NCI-H446 treated with DMSO at 0.1 percent for 48 hours (cell line): ENCODE measurements at places on chromosomes 3 and 15.

DNA sequence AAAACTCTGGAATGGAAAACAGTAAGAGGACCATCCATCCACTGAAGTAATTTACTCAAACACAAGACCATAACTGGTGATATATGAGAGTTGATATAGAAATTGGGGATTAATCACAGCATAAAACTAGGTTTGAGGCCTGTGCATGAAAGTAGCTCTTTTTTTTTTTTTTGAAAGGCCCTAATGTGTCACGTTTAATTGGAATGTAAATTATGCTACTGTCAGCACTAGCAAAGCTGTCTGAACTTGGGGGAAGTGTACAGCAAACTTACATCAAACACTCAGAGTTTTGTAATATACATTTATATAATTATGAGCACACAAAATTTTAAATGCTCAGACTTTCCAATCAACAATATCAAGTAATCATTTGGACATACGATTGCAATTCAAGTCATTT, 154.1 kb downstream of the GREM1 start:
- no peak for DNase-seq

DNA sequence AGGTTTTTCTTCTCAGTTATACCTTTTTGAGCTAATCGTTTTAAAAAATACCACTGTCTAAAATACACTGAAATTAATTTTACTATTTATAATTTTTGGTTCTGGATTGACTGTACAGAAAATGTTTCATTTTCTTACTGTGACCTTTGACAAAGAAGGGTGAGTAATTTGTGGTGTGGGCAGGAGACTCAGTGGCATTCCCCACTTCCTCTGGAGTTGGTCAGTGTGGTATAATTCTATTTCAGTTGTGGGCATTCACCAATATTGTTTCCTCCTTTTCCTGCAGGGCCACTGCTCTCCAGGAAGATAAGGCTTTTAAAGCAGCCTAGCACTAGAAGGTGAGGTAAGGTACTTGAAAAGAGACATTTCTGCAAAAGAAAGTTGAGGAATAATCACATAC, 6.5 kb downstream of the DAG1 start:
- no peak for DNase-seq

DNA sequence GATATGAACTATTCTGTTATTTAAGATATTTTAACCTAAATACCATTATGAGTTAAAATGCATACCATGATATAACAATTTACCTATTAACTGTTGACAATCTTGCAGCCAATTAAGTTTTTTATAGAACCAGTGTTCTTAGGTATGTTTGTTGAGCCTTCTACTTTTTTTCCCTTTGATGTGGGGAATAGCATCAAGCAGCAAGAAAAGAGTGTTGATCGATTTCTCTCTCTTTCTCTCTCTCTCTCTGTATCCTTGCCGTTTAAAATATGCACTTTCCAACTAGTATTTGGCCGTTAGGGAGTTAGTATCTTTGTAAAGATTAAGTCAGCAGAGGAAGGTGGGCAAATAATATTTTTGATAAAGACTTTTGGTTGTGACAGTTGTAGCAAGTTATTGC, 5.9 kb downstream of the CHD2 start:
- no peak for DNase-seq

DNA sequence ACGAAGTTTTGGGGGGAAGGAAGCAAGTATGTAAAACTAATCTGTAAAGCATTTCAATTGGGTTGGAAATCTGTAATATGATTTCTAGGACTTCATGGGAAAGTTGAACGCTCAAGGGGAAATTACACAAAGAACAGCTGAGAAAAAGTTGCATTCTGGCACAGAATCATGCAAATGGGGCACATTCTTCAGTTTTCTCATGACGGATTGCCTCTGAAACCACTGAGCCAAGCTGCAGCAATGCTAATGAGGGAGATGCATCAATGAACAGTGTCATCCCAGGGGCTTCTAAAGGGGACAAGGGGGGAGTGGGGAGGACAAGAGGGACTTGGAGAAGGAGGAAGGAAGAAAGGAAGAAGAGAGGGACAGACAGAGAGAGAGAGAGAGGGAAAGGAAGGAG, 291.4 kb upstream of the ATP11B start:
- no peak for DNase-seq

- no peak for DNase-seq
Measured at GRCh38 chr3:12187448-12188327, 29.0 kb upstream of the TIMP4 start.

DNA sequence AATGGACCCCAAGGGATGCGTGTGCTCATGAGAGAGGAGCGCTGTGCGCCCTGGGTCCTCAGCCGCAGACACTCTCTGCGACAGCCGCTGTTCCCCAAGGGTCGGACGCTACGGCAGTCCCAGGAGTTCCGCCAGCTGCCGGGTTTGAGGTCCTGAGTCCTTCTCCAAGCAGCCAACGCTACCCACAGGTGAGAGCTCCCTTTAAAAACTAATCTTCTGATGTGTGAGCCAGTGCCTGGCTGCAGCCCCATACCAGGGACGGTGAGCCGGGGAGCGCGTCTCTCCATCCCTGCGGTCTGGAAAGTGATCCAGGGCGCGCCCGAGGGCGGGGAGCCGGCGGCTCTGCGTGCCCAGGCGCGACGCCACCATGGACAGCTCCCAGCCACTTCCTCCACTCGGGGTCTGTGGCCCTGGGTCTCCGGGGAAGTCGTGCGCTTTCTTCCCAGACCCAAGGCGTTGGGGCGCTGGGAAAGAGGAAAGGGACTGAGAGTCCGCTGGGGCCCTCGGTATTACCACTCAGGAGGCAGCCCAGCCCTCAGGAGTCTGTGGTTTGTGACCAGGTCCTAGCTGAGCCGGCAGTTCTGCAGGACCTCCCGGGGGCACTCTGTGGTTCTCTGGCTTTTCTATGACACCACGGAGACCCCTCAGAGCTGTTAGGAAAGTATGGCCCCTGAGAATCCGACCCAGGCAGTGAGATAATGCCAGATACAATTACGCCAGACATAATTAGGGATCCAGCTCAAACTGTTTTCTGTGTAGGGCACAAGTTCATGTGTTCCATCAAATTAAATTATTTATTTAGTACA, 1.4 kb downstream of the CEMIP start:
- DNase-seq = no peak

- no peak for DNase-seq
Measured at GRCh38 chr3:98890965-98891910, 10.3 kb downstream of the DCBLD2 start.

- DNase-seq = no peak
Measured at GRCh38 chr3:60737633-60738399, 513.4 kb downstream of the FHIT start.

GRCh38 chr15:58987036-58987435, 427 bp upstream of the RNF111 start:
- DNase-seq = no peak

GRCh38 chr3:55169608-55170072, 241.8 kb upstream of the LRTM1 start:
- no peak for DNase-seq

DNA sequence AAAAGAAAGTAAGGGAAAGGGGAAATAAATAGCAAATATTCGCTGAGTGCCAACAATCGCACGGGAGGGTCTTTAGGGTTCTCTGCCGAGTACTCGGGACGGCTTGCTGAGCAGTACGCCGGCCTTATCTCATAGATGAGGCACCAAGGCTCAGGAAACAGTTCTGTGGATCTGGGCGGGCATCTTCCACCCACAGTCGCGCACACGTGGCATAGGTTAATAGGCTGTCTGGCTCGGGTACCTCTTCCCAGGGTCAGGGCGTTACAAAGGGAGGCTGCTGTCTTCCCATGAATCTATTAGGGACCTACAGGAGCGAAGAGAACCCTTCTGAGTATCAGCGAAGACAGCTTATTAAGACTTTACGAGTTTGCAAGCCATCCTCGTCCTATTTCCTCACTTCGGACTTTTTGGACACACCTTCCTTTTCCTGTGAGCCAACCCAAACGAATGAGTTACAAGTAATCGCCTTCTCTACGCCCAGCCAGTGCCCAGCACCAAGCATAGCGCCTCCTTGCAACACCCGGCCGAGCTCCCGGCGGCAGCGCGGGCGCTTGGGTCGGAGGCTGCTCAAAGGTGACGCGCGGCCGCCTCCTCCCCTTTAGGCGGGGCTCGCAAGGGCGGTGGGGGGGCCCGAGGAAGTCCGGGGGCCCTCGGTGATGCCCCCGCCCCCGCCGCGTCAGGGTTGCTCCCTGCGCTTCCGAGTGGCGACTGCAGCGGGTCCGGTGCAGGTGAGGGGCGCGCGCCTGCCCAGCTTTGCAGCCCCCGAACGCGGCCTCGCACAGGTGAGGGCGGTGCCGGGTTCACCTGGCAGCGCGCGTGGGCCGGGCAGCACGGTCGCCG, at the start of gene MCTP2:
Gene MCTP2 (plus strand): TSS at position 679 of the 840 bp plus-strand sequence. CDS start 66,705 bp downstream, outside the sequence.
- no peak for DNase-seq

DNA sequence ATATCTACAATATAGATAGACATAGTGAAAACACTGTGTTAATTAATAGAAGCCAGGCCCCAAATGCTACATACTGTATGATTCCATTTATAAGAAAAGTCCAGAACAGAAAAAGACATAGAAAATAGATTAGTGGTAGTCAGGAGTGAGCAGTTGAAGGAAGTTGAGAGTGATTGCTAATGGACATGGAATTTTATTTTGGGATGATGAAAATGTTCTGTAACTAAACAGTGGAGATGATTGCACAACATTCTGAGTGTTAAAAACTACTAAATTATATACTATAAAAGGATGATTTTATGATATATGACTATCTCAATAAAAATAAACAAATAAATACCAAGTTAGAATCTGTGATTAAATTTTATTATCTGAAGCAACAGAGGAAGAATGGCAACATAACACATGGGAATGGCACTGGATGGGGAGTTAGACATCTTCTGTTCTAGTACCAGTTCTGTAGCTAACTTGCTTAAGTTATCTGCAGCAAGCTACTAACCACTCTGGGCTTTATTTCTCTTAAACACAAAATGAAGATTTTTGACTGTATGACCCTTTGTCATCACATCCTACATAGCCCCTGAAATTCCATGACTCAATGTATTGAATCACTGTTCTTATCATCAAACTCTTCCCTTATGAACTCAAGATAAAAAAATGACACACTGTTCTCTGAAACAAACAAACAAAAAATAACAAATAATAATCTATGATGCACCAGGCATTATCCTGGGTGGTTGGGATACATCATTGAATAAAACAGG, 612.7 kb downstream of the TBL1XR1 start:
- no peak for DNase-seq

DNA sequence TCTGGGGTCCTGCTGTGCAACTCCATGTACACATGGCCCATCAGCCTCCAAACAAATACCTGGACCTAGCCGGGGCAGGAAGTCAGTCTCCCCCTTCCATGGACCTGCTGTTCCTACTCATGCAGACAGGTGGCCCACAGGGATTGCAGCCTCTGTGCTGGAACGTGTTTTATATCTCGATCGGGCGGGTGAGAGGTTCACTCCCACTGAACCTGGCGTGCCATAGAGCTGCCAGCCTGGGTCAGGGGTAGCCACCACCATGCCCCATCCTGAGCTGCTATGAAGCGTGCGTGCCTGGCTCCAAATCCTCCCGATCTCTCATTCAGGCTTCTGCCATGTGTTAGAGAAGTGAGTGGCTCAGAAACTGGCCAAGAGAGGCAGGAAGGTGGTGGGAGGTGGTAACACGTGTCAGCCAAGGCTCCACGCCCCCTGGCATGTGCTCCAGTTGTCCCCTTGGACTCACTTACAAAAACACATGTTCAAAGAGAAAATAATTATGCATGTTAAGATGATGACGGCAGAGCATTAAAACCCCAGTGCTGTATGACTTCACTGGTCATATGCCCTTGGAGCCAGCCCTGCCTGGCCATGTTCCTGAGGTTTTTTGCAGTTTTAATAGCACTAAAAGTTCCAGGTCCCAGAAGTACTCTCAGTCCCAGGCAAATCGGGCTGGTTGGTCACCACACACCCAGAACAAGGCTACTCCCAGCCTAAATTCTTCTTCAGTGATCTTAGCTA, 30.6 kb downstream of the CTSH start:
- DNase-seq = no peak

- DNase-seq = no peak
Measured at GRCh38 chr3:124768812-124769211, 38.6 kb downstream of the UMPS start.

DNA sequence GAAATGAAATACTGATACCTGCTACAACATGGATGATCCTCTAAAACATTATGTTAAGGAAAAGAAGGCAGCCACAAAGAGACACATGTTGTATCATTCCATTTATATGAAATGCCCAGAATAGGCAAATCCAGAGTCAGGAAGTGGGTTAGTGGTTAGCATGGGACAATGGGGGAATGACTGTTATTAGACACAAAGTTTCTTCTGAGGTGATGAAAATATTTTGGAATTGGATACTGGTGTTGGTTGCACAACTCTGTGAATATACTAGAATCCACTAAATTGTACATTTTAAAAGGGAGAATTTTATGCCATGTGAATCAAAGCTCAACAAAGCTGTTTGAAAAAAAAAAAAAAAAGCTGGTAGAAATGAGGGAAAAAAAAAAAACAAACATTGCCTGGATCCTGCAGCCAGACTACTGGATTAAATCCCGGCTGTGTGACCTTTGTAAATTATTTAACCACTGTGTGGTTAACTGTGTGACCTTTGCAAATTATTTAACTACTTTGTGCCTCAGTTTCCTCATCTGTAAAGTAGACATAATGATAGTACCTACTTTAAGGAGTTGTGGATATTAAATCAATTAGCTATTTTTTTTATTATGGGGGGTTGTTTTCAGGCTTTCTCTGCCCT, 75.6 kb upstream of the PRICKLE2 start:
- DNase-seq = no peak

DNA sequence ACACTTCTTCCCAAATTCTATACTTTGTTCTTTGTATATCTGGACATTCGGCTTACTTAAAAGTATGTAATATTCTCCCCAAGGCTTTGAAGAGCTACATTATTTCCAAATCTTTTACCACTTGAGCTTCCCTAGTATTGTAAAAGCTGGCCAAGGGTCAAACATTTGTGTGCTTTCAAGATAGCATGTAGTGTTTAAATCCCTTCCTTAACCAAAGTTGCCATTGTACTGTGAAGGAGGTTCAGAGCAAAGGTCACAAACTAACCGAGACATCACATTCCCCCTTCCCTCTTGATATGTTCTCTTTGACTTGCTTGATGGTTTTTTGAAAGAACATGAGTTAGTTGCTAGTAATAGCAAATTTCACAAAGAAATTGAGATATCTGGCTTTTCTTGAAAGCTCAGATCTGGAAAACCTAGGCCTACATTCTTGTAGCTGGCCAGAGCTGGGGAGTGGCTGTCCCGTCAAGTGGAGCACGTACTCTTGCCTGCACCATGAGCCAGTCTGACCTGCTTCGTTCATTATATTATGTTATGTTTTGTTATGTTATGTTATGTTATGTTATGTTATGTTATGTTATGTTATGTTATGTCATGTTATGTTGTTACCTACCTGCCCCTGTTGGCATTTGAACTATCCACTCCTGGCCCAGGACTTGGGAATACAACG, 60.2 kb downstream of the FILIP1L start:
- DNase-seq = no peak

- DNase-seq = no peak
Measured at GRCh38 chr15:93247466-93248121, 158.6 kb upstream of the RGMA start.
